Stomach (tissue), 19 donors: ENCODE measurements at places on chromosomes 12 and 14.

DNA sequence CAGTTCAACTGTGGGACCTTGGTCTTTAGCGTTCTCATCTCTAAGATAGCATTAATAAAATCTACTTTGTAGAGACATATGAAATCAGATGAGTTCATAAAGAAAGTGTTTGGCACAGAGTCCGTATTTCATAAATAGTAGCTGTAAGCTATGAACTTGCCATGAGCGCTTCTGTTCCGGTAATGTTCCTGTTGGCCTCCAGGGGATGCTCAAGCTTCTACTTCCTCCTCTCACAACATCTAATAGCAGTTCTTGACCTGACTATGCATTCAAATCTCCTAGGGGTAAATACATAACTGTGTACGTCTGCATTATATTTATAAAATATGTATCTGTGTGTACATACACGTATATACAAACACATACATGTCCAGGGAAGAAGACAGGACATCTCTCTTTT, 288.2 kb upstream of the TMPO start:
- peak; percentile 29 for DNase-seq
- H3K27ac ChIP-seq, result no peak overlapping the region
- H3K27me3 ChIP-seq, result no peaks in the 10 kb centered on the region
- no peaks in the 10 kb centered on the region for H3K4me1 ChIP-seq

DNA sequence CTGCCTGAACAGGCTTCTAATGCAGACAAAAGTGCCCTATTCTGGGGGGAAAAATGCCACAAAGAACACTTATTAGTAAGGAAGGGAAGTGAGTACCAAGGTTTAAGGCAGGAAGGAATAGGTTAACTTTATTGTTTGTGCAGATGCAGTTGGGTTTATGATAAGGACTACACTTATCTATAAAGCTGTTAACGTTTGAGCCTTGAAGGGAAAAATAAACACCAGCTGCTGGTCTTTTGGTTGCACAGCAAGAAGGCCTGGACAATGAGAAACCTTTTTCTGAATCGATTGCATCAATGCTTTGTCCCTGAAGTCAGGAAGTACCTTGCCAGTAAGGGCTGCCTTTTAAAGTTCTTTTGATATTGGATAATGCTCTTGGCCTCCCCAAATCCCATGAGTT, 407.8 kb downstream of the ATP23 start:
- H3K27me3 ChIP-seq, result no peaks in the 10 kb centered on the region
- no peaks in the 10 kb centered on the region for H3K4me1 ChIP-seq
- DNase-seq, result no peak
- H3K36me3 ChIP-seq, result no peaks in the 10 kb centered on the region
- no peak overlapping the region for H3K27ac ChIP-seq

DNA sequence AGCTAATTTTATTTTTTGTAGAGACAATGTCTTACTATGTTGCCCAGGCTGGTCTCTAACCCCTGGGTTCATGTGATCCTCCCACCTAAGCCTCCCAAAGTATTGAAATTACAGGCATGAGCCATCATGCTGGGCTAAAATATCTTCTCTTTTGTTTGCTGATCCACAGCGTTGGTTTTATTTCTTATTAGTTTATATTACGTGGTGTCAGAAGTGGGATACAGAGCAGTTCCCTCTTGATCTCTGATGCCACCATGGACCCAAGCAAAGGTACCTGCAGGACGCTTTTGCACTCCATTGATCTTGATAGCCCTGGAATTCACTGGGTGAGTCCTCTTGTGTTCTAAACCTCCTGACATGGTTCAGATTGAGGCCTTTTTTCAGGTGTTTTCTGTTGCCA, 43.8 kb upstream of the RESF1 start:
- H3K36me3 ChIP-seq, result no peaks in the 10 kb centered on the region
- no peaks in the 10 kb centered on the region for H3K4me1 ChIP-seq
- H3K4me3 ChIP-seq, result no peak overlapping the region
- H3K27ac ChIP-seq, result no peak overlapping the region

DNA sequence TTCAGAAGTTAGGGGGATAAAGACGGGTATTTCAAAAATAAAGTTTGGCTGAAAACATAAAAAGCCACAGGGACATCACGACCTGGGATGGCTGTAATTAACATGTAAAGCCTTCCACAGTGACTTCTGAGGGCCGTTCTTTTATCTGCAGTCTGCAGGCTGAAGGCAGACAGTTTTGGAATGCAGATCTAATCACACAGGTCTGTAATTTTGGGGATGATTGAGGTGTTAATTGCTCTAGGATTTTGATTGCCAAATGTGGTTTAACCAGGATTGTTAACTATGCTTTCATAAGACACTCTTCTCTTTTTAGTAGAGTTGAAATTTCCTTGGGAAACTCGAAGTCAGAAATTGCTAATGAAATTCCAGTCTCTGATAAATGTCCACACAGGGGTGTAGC, 355.5 kb downstream of the ATP23 start:
- no peak for DNase-seq
- H3K4me1 ChIP-seq, result no peaks in the 10 kb centered on the region
- no peaks in the 10 kb centered on the region for H3K36me3 ChIP-seq
- H3K27me3 ChIP-seq, result no peaks in the 10 kb centered on the region
- no peak overlapping the region for H3K4me3 ChIP-seq
- no peak overlapping the region for H3K27ac ChIP-seq
